Caco-2 (cell line): ENCODE measurements at places on chromosomes 12 and 14.

- no peaks in the 10 kb centered on the region for H3K36me3 ChIP-seq
- peak; percentile 67 for DNase-seq
- peaks cover 19% of the 10 kb centered on the region for H3K4me1 ChIP-seq
- no peak overlapping the region for H3K27ac ChIP-seq
Measured at GRCh38 chr12:65602610-65603295, 221.5 kb upstream of the HMGA2 start.

DNA sequence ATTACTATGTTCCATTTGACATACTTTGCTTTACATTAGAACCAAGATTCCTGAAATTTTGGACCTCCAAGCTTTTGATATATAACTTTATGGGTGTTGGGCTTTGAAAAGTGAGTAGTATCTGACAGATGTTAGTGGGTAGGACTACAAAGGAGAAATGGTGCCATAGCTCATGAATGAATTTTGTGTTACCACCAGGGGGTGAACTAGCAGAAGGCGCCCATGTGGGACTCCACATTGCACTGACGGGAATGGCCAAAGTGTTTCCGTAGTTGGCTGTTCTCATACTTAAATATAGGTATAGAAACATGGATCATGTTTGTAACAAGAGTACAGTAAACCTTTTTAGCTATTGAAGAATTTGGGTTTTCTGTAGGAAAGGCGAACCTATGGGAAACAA, 337.5 kb downstream of the FLRT2 start:
- no peaks in the 10 kb centered on the region for H3K4me1 ChIP-seq
- no peak overlapping the region for H3K27ac ChIP-seq
- no peaks in the 10 kb centered on the region for H3K27me3 ChIP-seq
- no peaks in the 10 kb centered on the region for H3K36me3 ChIP-seq
- DNase-seq: peak; percentile 42
- H3K4me3 ChIP-seq: no peak overlapping the region

GRCh38 chr14:54730156-54730961, 163.4 kb downstream of the SAMD4A start:
- H3K36me3 ChIP-seq: no peaks in the 10 kb centered on the region
- H3K4me1 ChIP-seq: peaks cover 9% of the 10 kb centered on the region
- no peak overlapping the region for H3K4me3 ChIP-seq

- no peak for DNase-seq
- H3K36me3 ChIP-seq: no peaks in the 10 kb centered on the region
- no peaks in the 10 kb centered on the region for H3K4me1 ChIP-seq
Measured at GRCh38 chr12:11829764-11830194, 180.3 kb downstream of the ETV6 start.

DNA sequence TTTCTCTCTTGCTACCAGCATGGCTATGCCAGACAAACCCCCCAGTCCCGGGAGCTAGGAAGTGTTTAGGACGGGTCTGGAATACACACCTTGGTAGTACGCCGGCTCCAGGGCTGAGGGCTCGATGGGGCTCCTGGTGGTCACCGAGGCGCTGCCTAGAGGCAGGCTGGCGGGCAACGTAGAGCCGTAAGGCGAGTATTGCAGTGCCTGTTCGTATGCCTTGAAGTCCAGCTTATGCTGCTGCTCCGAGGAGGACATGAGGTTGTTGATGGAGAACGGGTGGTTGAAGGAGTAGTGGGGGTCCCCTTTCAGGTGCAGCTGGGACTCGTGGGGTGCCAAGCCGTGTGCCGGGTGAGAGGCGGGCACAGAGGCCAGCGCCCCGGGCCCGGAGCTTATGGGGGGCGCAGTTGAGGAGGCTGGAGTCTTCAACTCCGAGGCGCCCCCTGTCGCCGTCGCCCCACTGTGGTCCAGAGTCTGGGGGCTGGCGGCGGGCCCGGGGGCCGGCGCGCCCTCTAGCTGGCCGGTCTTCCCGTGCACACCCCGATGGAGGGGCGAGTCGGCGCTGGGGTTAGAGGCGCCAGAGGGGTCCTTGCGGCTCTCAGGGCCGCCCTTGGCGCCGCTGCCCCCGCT, 3.6 kb downstream of the FOXA1 start:
- peaks cover 10% of the 10 kb centered on the region for H3K36me3 ChIP-seq
- H3K27ac ChIP-seq: peak overlapping the region; percentile 99
- DNase-seq: peak; percentile 85

GRCh38 chr12:113397497-113398197, 6.0 kb downstream of the SDS start:
- no peaks in the 10 kb centered on the region for H3K36me3 ChIP-seq
- DNase-seq: no peak
- no peaks in the 10 kb centered on the region for H3K4me1 ChIP-seq

- no peak overlapping the region for H3K27ac ChIP-seq
- H3K4me3 ChIP-seq: no peak overlapping the region
- peaks cover 2% of the 10 kb centered on the region; the same call in 1 of the 2 replicates for H3K27me3 ChIP-seq
- H3K4me1 ChIP-seq: no peaks in the 10 kb centered on the region
Measured at GRCh38 chr12:5901416-5901815, 43.6 kb downstream of the ANO2 start.

- no peak for DNase-seq
- no peaks in the 10 kb centered on the region for H3K4me1 ChIP-seq
- H3K36me3 ChIP-seq: no peaks in the 10 kb centered on the region
- H3K27me3 ChIP-seq: no peaks in the 10 kb centered on the region
- no peak within 1 kb of the TSS for H3K27ac ChIP-seq
Measured at GRCh38 chr14:77423423-77423822, at the start of gene NOXRED1. Gene NOXRED1, minus strand, starts transcription at chr14:77423523. Its CDS starts 634 bp downstream, at chr14:77422889.

DNA sequence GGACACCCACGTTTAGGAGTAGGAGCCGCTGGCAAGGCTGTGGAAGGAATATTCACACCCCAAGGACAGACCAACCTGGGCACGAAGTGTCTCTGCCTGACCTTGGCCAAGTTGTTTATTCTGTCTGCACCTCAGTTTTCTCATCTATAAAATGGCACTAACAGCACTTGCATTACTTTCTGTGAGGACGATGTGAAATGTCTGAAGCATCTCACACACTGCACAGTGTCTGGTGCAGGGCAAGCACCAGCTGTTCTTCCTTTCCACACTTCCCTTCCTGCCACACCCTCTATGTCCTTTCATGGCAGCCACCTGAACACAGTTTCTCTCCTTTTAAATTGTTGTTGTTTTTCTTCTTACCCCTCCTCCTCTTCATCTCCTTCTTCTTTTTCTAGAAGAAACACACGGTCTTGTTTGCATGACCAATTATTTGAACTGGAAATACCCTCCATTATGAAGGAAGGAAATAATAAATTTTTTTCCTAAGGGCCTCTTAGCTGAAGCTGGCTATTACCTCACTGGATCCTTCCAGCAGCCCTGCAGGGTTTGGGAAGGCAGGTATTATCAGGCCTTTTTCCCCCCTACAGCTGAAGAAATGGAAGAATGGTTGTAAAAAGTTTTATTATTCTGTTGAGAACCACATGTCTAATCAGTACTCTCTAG, 42.9 kb upstream of the ATP23 start:
- no peak overlapping the region for H3K27ac ChIP-seq
- H3K36me3 ChIP-seq: no peaks in the 10 kb centered on the region
- DNase-seq: no peak
- H3K4me1 ChIP-seq: peaks cover 5% of the 10 kb centered on the region; the same call in 1 of the 2 replicates

- no peak for DNase-seq
- no peaks in the 10 kb centered on the region for H3K36me3 ChIP-seq
- H3K27me3 ChIP-seq: no peaks in the 10 kb centered on the region
Measured at GRCh38 chr14:21612324-21612723, 22.4 kb downstream of the OR10G2 start.

- H3K4me3 ChIP-seq: no peak overlapping the region
- DNase-seq: no peak
- no peaks in the 10 kb centered on the region for H3K27me3 ChIP-seq
- no peaks in the 10 kb centered on the region; the same call in 1 of the 2 replicates for H3K36me3 ChIP-seq
Measured at GRCh38 chr14:30657606-30658163, 35.6 kb downstream of the SCFD1 start.

DNA sequence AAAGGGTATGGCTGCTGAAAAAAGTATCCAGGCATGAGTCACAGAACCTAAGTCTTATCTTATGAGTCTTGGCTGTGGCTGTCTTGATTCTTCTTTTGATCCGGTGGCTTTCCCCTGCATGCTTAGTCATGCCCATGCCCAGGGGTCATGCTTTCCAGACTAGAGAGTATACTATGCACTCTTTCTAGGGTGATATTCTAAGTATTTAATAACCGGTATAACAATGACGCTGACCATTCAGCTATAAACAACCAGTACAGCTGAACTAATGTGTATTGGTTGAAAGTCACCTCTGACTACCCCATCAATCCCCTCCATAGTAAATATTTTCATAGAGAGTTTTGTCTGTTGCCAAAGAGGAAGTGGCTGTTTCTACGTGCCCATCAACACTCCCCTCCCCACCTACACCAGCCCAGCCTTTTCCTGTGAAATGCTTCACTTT, 34.7 kb upstream of the NRXN3 start:
- H3K4me3 ChIP-seq: no peak overlapping the region
- no peaks in the 10 kb centered on the region for H3K4me1 ChIP-seq
- H3K36me3 ChIP-seq: no peaks in the 10 kb centered on the region
- no peak for DNase-seq

GRCh38 chr14:36091096-36091495, 85.4 kb downstream of the PTCSC3 start:
- peaks cover 15% of the 10 kb centered on the region for H3K4me1 ChIP-seq
- peak; percentile 70 for DNase-seq
- no peak overlapping the region for H3K4me3 ChIP-seq

- no peak overlapping the region for H3K4me3 ChIP-seq
- H3K27me3 ChIP-seq: no peaks in the 10 kb centered on the region
- no peak for DNase-seq
Measured at GRCh38 chr14:76832503-76832988, 6.3 kb downstream of the LRRC74A start.

GRCh38 chr14:93536945-93537344, 106.2 kb downstream of the UNC79 start:
- H3K27ac ChIP-seq: no peak overlapping the region
- no peaks in the 10 kb centered on the region for H3K27me3 ChIP-seq
- H3K36me3 ChIP-seq: no peaks in the 10 kb centered on the region
- no peak overlapping the region for H3K4me3 ChIP-seq
- H3K4me1 ChIP-seq: no peaks in the 10 kb centered on the region
- no peak for DNase-seq

DNA sequence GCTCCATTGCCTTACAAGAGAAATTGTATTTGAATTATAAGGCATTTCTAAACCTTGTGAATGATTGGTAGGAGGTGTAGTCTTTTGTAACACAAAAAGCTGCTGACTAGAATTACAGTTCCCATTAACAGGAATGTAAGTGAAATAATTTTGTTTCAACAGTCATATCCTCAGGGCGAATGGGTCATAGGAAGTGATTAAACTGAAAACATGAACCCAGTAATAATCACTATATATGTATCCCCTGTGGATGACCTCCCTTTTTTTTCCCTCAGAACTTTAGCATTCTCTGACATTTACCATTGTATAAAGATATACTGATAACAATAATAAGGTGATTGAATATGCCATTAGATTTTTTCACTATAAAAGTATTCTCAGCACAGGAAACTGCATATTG, 312.3 kb downstream of the ATP23 start:
- H3K27ac ChIP-seq: no peak overlapping the region
- H3K36me3 ChIP-seq: no peaks in the 10 kb centered on the region
- no peak for DNase-seq
- H3K4me1 ChIP-seq: no peaks in the 10 kb centered on the region

DNA sequence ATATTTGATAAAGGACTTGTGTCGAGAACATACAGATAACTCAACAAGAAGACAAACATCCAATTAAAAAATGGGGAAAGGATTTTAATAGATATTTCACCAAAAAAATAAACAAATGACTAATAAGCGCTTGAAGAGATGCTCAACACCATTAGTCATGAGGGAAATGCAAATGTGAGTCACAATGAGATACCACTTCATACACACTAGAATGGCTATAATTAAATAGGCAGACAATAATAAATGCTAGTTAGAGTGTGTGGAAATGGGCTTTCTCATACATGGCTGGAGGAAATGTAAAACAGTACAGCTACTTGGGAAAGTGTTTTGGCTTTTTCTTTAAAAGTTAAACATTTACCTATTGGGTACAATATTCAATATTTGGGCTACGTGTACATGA, 34.8 kb downstream of the DLK1 start:
- H3K27me3 ChIP-seq: no peaks in the 10 kb centered on the region
- no peak for DNase-seq
- no peaks in the 10 kb centered on the region for H3K36me3 ChIP-seq
- no peak overlapping the region for H3K4me3 ChIP-seq
- peak overlapping the region; percentile 56 for H3K27ac ChIP-seq

- H3K4me3 ChIP-seq: no peak overlapping the region
- no peaks in the 10 kb centered on the region for H3K27me3 ChIP-seq
- no peak for DNase-seq
- peaks cover 3% of the 10 kb centered on the region; the same call in 1 of the 2 replicates for H3K4me1 ChIP-seq
Measured at GRCh38 chr12:12365446-12365802, 8.5 kb downstream of the BORCS5 start.

DNA sequence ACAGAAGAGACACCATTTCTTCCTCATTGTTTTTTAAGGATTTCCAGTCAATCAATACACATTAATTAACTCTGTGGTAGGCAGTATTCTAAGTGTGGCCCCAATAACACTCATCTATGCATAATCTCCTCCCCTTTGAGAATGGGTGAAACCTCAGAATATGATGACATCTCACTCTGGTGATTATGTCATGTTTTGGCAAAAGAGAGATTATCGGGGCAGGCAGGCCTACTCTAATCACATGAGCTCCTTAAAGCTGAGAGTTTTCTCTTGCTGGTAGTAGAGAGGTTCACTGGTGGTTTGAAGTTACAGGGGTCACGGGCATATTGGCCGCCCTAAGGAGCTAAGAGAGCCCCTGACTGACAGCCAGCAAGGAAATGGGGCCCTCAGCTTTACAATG, 7.1 kb upstream of the LGMN start:
- no peak overlapping the region for H3K27ac ChIP-seq
- no peak overlapping the region for H3K4me3 ChIP-seq
- H3K4me1 ChIP-seq: no peaks in the 10 kb centered on the region
- no peaks in the 10 kb centered on the region for H3K27me3 ChIP-seq

- no peak overlapping the region for H3K27ac ChIP-seq
- H3K4me1 ChIP-seq: no peaks in the 10 kb centered on the region
- no peak for DNase-seq
- no peaks in the 10 kb centered on the region for H3K36me3 ChIP-seq
- H3K4me3 ChIP-seq: no peak overlapping the region
Measured at GRCh38 chr14:51081712-51082111, 13.2 kb downstream of the TRIM9 start.

DNA sequence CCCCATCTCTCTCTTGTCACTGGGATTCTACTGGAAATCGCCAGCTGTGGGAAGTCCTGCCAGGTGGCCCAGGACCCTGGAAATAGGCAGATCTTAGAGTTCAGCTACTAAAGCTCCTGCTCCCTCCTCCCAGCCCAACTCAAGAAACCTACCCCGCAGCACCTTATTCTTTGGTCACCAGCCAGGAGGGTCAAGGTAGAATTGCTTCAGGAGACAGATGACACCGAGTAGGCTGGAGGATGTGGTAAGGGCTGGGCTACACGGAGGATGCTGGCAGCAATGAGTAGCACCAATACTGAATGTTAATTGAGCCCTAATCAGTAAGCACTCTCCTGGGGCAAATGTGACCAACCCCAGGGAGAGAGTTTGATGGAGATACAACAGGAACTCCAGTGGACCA, 119.7 kb upstream of the VASH1 start:
- H3K36me3 ChIP-seq: no peaks in the 10 kb centered on the region
- DNase-seq: no peak
- H3K4me3 ChIP-seq: no peak overlapping the region
- H3K4me1 ChIP-seq: no peaks in the 10 kb centered on the region
- no peak overlapping the region for H3K27ac ChIP-seq

- H3K4me3 ChIP-seq: no peak overlapping the region
- peak overlapping the region; percentile 68 for H3K27ac ChIP-seq
- peaks cover 65% of the 10 kb centered on the region for H3K4me1 ChIP-seq
- DNase-seq: no peak
Measured at GRCh38 chr12:93091886-93092648, 163.0 kb upstream of the EEA1 start.

- H3K4me1 ChIP-seq: peaks cover 3% of the 10 kb centered on the region; the same call in 1 of the 2 replicates
- no peak for DNase-seq
- H3K36me3 ChIP-seq: no peaks in the 10 kb centered on the region
- H3K4me3 ChIP-seq: no peak overlapping the region
- no peaks in the 10 kb centered on the region; the same call in none of the 2 replicates for H3K27me3 ChIP-seq
- no peak overlapping the region for H3K27ac ChIP-seq
Measured at GRCh38 chr14:36522972-36523715, 3.1 kb upstream of the NKX2-1 start.
